ENCODE measurements at places on chromosomes 5 and 9.

- no peak for DNase-seq
Measured at GRCh38 chr5:133343196-133343595, 269.1 kb downstream of the FSTL4 start.

GRCh38 chr5:126896170-126896702, 119.3 kb downstream of the LMNB1 start:
- DNase-seq, result no peak

GRCh38 chr9:93451849-93452709, 594 bp downstream of the FAM120A start:
- DNase-seq, result no peak

- DNase-seq, result no peak
Measured at GRCh38 chr9:70352802-70353201, 61.7 kb downstream of the KLF9 start.

DNA sequence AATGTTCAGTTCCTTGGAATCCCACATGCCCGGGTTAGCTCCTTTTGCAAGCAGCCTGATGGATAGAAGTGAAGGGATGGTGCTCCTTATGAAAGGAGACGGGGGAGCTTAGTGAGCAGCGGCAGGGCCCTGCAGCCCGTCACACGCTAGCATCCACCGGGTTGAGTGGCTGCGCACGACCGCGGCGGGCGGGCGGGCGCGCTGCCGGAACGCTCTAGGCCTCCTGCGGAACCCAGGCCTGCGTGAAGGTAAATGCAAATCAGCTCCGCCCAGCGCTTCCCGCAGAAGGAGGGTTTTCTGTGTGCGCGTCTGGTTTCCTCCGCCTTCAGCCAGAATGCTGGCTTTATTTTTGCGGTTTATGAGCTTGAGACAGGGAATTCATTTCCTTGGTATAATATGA, 19.8 kb downstream of the IL12B start:
- DNase-seq, result no peak

DNA sequence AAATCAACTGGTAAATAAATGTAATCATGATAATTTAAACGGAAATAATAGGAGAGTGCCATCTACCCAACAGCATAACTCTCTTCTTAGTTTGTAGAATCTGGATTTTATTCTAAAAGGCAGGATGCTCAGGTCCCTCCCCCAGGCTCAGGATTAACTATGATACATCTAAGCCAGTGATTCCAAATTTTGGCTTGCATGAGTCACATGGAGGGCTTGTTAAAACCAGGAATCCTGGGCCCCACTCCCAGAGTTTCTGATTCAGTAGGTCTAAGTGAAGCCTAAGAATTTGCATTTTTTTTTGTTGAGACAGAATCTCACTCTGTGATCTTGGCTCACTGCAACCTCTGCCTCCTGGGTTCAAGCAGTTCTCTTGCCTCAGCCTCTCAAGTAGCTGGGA, 62.3 kb upstream of the ZFR start:
- no peak for DNase-seq

GRCh38 chr9:87127543-87127942, 180.2 kb upstream of the GAS1 start:
- no peak for DNase-seq

GRCh38 chr9:25029743-25030142, 484.0 kb upstream of the IZUMO3 start:
- no peak for DNase-seq

- DNase-seq, result no peak
Measured at GRCh38 chr5:179185941-179186411, 125.8 kb downstream of the ZNF354C start.

Measured in NCI-H1436 treated with DMSO at 0.1 percent for 48 hours (cell line).